H1 (cell line): ENCODE measurements at places on chromosomes 2 and 18. TPM values are rescaled to one million over a fixed set of nuclear protein-coding genes. Genes with fewer than 3 reads are reported as not detected.

The RFX8 gene
- total RNA-seq: 0.60 and 1.3 TPM in 2 replicates

The CNRIP1 gene
- total RNA-seq: 4.6 and 5.7 TPM in 2 replicates

- no peak overlapping the region for H3K27ac ChIP-seq
- DNase-seq: no peak
- H3K4me1 ChIP-seq: no peaks in the 10 kb centered on the region
- no peaks in the 10 kb centered on the region for H3K27me3 ChIP-seq
Observed at GRCh38 chr2:112803691-112804521, 19.6 kb upstream of the IL1A start.

- H3K27ac ChIP-seq: no peak overlapping the region
- peaks cover 6% of the 10 kb centered on the region for H3K4me1 ChIP-seq
- no peak for DNase-seq
- no peaks in the 10 kb centered on the region for H3K27me3 ChIP-seq
- no peaks in the 10 kb centered on the region for H3K36me3 ChIP-seq
- no peak overlapping the region for H3K4me3 ChIP-seq
Observed at GRCh38 chr2:179554639-179555386, 290.2 kb upstream of the SESTD1 start.

DNA sequence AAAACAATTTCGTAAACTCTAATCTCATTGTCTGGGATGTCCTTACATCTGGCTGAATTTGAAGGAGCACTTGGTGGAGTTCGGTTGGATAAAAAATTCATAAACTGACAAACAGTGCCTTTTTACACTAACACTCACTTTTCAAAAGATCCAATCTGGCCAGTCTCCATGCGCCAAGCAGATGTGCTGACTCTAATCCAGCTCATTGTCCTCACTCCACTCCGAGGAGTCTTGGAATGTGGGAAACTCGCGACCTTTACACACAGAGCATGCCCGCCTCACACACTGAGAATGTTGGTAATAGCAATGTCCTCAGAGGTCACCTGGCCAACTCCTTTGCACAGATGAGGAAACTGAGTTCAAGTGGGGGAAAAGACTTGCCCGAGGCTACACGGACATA is 66.8 kb downstream of the XDH start:
- no peaks in the 10 kb centered on the region for H3K36me3 ChIP-seq
- no peaks in the 10 kb centered on the region for H3K4me1 ChIP-seq
- H3K27ac ChIP-seq: no peak overlapping the region

The AGFG1 gene
- 102 and 108 TPM in 2 replicates for total RNA-seq

- H3K27me3 ChIP-seq: no peaks in the 10 kb centered on the region
- no peak for DNase-seq
- H3K4me3 ChIP-seq: no peak overlapping the region
- H3K4me1 ChIP-seq: no peaks in the 10 kb centered on the region
Observed at GRCh38 chr2:67486041-67486796, 89.1 kb downstream of the ETAA1 start.

The SPC25 gene
- total RNA-seq: 34.7 and 35.8 TPM in 2 replicates

The SERPINB13 gene
- total RNA-seq: not detected in 2 replicates

The HOXD13 gene
- total RNA-seq: not detected in 2 replicates

GRCh38 chr18:13453714-13454113 is 235.2 kb downstream of the LDLRAD4 start:
- H3K4me1 ChIP-seq: peaks cover 12% of the 10 kb centered on the region
- DNase-seq: no peak
- no peak overlapping the region for H3K27ac ChIP-seq
- H3K4me3 ChIP-seq: no peak overlapping the region
- H3K36me3 ChIP-seq: no peaks in the 10 kb centered on the region
- H3K27me3 ChIP-seq: peaks cover 5% of the 10 kb centered on the region; the same call in 1 of the 2 replicates

The MLPH gene
- 17.0 TPM in 2 replicates for total RNA-seq

DNA sequence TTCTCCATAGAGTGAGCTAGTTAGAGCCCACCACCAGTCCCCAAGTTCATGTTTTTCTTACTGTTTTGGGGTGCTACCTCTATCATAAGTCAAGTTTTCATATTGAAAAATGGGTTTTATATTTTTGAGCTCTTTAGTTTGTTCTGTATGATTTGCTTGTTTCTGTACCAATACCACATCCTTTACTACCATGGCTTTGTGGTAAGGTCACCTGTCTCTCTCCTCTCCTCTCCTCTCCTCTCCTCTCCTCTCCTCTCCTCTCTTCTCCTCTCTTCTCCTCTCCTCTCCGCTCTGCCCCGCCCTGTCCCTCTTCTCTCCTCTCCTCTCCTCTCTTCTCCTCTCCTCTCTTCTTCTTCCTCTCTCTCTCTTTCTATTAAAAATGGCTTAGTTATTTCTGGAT is 22.1 kb upstream of the LBH start:
- no peaks in the 10 kb centered on the region for H3K27me3 ChIP-seq
- no peak overlapping the region for H3K27ac ChIP-seq
- no peaks in the 10 kb centered on the region for H3K36me3 ChIP-seq

GRCh38 chr18:3983351-3983969 is 471.6 kb downstream of the DLGAP1 start:
- H3K36me3 ChIP-seq: no peaks in the 10 kb centered on the region
- no peak overlapping the region for H3K4me3 ChIP-seq
- no peaks in the 10 kb centered on the region; the same call in 1 of the 2 replicates for H3K4me1 ChIP-seq
- H3K27me3 ChIP-seq: no peaks in the 10 kb centered on the region
- no peak overlapping the region for H3K27ac ChIP-seq
- DNase-seq: no peak

DNA sequence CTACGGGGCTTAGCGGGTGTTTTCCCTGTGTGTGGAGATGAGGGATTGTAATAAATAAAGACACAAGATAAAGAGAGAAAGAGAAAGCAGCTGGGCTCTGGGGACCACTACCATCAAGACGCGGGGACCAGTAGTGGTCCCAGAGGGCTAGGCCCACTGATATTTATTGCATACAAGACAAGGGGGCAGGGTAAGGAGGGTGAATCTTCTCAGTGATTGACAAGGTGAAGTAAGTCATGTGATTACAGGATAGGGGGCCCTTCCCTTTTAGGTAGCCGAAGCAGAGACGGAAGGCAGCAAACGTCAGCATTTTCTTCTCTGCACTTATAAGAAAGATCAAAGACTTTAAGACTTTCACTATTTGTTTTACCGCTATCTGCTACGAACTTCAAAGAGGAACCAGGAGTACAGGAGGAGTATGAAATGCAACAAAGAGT is 4.5 kb upstream of the GAL3ST2 start:
- H3K4me3 ChIP-seq: no peak overlapping the region
- no peak overlapping the region for H3K27ac ChIP-seq
- no peaks in the 10 kb centered on the region for H3K27me3 ChIP-seq
- H3K36me3 ChIP-seq: no peaks in the 10 kb centered on the region
- H3K4me1 ChIP-seq: no peaks in the 10 kb centered on the region
- no peak for DNase-seq

GRCh38 chr2:208042041-208042440 is 16.7 kb upstream of the PLEKHM3 start:
- H3K4me1 ChIP-seq: 0 out of 2 replicates have a peak, but pooled peaks cover 2% of the 10 kb centered on the region
- H3K36me3 ChIP-seq: no peaks in the 10 kb centered on the region
- no peak for DNase-seq
- no peaks in the 10 kb centered on the region for H3K27me3 ChIP-seq
- H3K27ac ChIP-seq: no peak overlapping the region

GRCh38 chr18:44796429-44797428 is 116.0 kb downstream of the SETBP1 start:
- no peaks in the 10 kb centered on the region for H3K36me3 ChIP-seq
- no peak overlapping the region for H3K27ac ChIP-seq
- no peaks in the 10 kb centered on the region for H3K27me3 ChIP-seq
- no peak for DNase-seq
- no peaks in the 10 kb centered on the region for H3K4me1 ChIP-seq

- no peak overlapping the region for H3K27ac ChIP-seq
- H3K36me3 ChIP-seq: no peaks in the 10 kb centered on the region
- peak; percentile 43 for DNase-seq
- no peaks in the 10 kb centered on the region for H3K27me3 ChIP-seq
- no peak overlapping the region for H3K4me3 ChIP-seq
Observed at GRCh38 chr2:240991378-240992263, 6.8 kb upstream of the SNED1 start.

DNA sequence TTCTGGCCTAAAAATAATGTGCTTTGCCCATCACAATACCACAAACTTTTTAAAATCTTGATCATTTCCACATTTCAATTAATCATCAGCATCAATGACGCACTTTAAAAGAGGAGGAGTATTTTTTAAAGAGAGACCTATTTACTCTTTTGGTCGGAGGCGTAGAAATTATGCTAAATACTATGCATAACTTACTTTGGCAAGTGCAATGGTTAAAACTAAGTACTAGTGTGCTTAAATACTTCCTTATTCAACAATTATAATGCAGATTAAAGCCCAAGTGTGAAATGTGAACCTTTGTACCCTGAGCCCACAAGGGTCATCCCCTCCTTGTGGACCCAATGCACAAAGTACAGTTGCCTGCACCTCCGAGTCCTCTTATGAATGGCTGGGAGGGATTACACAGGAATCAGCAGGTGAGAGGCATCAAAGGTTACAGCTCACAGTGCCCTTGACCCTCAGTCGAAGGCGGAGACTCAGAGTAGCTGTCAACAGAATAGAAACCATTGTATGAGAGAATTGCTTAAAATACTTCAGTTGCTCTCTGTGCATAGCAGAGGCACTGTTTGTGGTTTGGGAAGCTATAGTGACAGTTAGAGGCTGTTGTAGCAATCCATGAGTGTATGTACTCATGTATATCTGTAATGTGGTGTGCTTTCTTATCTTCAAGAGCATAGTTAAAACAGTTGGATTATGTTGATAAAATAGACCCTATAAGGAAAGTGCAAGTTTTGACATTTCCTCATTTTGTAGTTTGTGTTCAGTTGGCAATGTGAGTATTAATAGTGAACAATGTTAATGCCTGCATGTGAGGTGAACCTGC is 151.7 kb upstream of the ITGA4 start:
- H3K4me1 ChIP-seq: peaks cover 6% of the 10 kb centered on the region
- H3K27ac ChIP-seq: no peak overlapping the region
- no peaks in the 10 kb centered on the region for H3K27me3 ChIP-seq
- H3K4me3 ChIP-seq: no peak overlapping the region
- H3K36me3 ChIP-seq: no peaks in the 10 kb centered on the region

- H3K4me3 ChIP-seq: peak overlapping the region; percentile 93
- DNase-seq: no peak
- peaks cover 6% of the 10 kb centered on the region; the same call in 1 of the 2 replicates for H3K27me3 ChIP-seq
- H3K27ac ChIP-seq: peak overlapping the region; percentile 2; the same call in 1 of the 2 replicates
- H3K36me3 ChIP-seq: no peaks in the 10 kb centered on the region
Observed at GRCh38 chr2:64750001-64750816, 96.5 kb upstream of the SERTAD2 start.

The GPR155 gene
- 1.1 and 2.1 TPM in 2 replicates for total RNA-seq

DNA sequence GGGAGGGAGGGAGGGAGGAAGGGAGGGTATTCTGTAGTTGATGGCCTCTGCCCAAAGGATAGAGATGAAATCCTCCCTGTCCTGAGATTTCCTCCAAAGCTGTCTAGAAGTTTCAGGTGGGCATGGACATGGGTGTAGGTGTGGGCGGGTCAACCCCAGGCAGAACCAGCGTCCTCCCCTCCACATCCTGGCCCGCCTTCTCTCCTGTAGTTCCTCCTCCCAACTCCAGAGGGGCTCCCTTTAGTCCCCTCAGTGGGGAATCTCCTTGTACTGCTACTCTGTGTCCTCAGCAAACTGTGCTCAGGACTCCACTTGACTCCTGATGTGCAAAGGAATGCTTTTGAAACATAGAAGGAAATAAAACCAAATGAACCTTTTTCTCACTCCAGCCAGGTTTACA is 88.1 kb downstream of the MRPS9 start:
- no peak for DNase-seq
- no peaks in the 10 kb centered on the region for H3K36me3 ChIP-seq
- H3K4me1 ChIP-seq: peaks cover 6% of the 10 kb centered on the region; the same call in 1 of the 2 replicates
- no peaks in the 10 kb centered on the region for H3K27me3 ChIP-seq
- no peak overlapping the region for H3K27ac ChIP-seq

GRCh38 chr2:221085341-221085900 is 486.7 kb downstream of the EPHA4 start:
- DNase-seq: no peak
- H3K27ac ChIP-seq: no peak overlapping the region
- H3K36me3 ChIP-seq: no peaks in the 10 kb centered on the region
- H3K4me3 ChIP-seq: no peak overlapping the region
- H3K27me3 ChIP-seq: no peaks in the 10 kb centered on the region

DNA sequence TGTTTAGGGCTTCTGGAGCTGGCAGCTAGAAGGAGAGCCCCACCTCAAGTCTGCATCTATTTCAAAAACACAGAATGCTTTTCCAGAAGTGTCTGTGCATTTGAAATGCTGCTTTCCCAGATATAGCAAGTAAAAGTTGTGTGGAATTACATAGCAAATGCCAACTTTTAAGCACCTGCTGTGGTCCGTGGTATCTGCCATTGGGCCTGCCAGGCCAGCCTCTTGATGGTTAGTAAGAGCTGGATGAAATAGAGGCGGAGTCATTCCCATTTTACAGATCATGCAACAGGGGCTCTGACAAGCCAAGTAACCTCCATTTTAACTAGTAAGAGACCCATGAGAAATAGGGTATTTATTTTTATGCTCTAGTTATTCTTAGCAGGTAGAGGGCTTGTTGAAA is 61.6 kb downstream of the MGAT5 start:
- no peak overlapping the region for H3K27ac ChIP-seq
- no peak for DNase-seq
- H3K27me3 ChIP-seq: no peaks in the 10 kb centered on the region
- no peaks in the 10 kb centered on the region for H3K36me3 ChIP-seq
- H3K4me3 ChIP-seq: no peak overlapping the region

GRCh38 chr2:287471-287885 is 413 bp downstream of the ALKAL2 start:
- peak; percentile 58 for DNase-seq
- H3K27me3 ChIP-seq: peaks cover 43% of the 10 kb centered on the region

The GAREM2 gene
- total RNA-seq: 19.9 and 23.0 TPM in 2 replicates

DNA sequence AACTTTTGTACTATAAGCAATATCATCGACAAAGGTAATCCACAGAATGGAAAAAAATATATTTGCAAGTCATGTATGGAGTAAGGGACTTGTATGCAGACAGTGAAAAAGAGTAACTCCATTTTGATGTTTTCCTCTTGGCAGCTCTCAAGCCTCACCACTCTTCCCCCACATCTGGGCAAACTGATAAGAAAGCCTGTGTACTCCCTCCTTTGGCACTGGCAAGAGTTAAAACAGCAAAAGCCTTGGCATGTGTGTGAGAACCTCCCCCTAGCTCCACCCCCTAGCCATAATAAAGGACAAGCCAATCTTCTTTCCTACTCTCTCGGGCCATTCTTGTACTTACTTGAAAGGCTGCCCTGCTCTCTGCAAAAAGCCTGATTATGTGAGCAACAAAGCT is 335.2 kb downstream of the LRATD1 start:
- no peaks in the 10 kb centered on the region for H3K27me3 ChIP-seq
- H3K4me3 ChIP-seq: no peak overlapping the region
- H3K36me3 ChIP-seq: no peaks in the 10 kb centered on the region

The CABYR gene
- 18.8 and 20.1 TPM in 2 replicates for total RNA-seq

DNA sequence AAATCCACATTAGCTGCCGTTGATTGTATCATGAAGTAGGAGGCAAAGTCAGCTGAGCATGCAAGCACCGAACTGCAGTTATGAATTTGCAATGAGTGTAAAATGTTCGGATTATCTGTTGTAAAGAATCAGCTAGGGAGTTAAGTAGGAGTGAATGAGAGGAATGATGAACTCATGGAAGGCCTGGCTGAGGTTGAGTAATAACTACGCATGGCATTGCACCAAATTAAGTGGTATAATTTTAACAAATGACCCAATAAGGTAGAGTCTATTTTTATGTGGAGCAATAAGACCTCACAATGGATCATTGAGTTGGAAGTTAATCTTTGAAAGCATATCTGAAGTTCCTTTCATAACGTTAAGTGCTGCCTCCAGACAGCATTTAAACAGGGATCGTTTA is 288.2 kb upstream of the CHST9 start:
- no peaks in the 10 kb centered on the region for H3K27me3 ChIP-seq
- H3K4me3 ChIP-seq: no peak overlapping the region
- no peaks in the 10 kb centered on the region for H3K36me3 ChIP-seq
- no peak for DNase-seq
- no peak overlapping the region for H3K27ac ChIP-seq

- H3K27ac ChIP-seq: no peak overlapping the region
- DNase-seq: no peak
- no peaks in the 10 kb centered on the region for H3K27me3 ChIP-seq
- H3K4me1 ChIP-seq: peaks cover 5% of the 10 kb centered on the region
Observed at GRCh38 chr2:191500884-191501560, 176.9 kb upstream of the NABP1 start.
